Adrenal gland (tissue), 19 donors: ENCODE measurements at places on chromosomes 2 and 18. TPM values are rescaled to one million over a fixed set of nuclear protein-coding genes. Genes with fewer than 3 reads are reported as not detected.
A peak's percentile ranks its signal among the peaks of the same experiment; 100 is the strongest.

- no peak for DNase-seq
These were observed 418.9 kb downstream of the IRS1 start for GRCh38 chr2:226380679-226381078.

- no peak for DNase-seq
These were observed 68.8 kb downstream of the ADI1 start for GRCh38 chr2:3450385-3451010.

DNA sequence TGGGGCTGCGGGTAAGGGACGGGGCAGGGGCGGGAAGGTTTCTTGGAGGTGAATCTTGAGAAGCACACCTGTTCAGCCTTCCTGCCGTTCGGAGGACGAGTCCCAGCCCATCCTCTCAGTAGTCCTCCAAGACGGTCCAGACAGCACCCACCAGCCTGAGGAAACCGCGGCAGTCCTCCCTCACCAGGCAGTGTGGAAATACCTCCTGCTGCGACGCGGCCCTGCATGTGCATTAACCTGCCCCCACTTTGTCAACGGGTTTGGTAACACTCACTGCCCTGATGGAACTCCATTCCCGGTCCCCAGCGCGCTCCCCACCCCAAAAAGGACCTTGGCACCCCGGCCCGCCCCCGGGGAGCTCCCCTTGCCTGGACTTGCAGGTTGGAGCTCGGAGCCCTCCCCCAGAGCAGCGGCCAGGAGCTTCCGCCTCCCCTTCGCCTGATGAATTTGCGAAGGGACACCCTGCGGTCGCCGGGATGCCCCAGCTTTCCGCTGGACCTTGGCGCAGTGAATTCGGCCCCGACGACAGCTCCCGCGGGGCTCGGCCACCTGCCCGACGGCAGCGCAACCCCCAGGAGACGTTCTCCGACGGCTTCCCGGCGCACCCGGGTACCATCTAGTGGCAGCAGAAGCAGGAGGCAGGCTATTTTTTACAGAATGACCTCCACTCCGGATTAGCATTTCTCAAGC is 31.5 kb downstream of the ACVR1C start:
- DNase-seq = peak; percentile 57

AKAIN1 gene
- 9.7 TPM for polyA plus RNA-seq

DNA sequence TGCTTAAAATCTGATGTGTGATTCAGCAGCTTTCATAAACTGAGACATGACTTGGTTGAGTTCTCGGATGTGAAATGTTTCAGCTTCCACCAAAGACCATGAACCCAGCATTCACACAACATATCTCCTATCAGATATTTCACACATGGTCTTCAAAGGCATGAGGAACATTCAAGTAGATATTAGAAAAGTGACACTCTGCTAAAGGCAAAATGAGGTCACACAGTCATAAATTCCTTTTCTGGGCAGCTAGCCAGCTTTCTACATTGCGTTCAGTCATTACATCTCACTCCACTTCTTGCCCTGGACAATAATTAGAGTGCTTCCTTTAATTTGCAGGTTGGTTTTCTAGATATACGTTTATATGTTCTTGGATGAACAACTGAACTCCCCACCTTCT is 96.7 kb downstream of the GAREM1 start:
- peak; percentile 46 for DNase-seq

GRCh38 chr2:241701149-241701398 is 765 bp upstream of the ING5 start:
- no peak for DNase-seq

GRCh38 chr2:75592030-75592429 is 31.3 kb upstream of the EVA1A start:
- no peak for DNase-seq

DNA sequence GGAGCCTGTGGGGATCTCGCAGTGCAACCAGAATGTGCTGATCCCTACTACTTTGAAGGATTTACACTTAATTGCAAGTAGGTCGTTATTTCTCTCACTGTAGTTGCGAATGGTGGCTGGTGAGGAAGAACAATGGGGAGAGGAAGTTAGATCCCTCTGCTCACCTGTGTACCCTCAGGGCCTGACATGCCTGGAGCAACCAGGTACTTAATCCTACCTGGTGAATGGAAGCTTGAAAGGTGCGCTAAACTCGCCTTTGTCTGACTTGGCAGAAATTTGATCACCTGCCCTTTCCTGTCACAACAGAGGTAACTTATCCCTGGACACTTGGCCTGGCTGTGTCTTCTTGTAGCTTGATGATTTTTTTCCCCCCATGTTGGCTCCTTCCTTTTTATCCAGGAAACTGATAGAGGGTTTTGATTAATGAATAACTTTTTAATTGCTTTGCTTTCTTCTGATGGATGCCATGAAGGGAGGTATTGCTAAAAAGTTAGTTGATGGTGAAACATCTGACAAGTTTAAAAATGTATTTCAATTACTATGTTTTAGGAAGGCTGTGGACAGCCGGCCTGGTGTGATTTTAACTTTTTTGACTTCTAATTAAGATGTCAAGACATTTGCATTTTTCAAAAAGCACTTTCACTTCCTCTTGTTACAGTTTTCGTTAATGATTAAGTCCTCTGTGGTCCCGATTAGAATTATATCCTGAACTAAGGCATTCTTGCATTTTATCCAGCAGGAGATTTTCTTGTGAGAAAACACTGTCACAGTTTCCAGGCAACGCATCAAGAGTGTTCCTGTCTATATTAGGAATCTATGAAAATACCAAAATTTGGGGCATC is 9.2 kb downstream of the SGPP2 start:
- DNase-seq = no peak

DNA sequence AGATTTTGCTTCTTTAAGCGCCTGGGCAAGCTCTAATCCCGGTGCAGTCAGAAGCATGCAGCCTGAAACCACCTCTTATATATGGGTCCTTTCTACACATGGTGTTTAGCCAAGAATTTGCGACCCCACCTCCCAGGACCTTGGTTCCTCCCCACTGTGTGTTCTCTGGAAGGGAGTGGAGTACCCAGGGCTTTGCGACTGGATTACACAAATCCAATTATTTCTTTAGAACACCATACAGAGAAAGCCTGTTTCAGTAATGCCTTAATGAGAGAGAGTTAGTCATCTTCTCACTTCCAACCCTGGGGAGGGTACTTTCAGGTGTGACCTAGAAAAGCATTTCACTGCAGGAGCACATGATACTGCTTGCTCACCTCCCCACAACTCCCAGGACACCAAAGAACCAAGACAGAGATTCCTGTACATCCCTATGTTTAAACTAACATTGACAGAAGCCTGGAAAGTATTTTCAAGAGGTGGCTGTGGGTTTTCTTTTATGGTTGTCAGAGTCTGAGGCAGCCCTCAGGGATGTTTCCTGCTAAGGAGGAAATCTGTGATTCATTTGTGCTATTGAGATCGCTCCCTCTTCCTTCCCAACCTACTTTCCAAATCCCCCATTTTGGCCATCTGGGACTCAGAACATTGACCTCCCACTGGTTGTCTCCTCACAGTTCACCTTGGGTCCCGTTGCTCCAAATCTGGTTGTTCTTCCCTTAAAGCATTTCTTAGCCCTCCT is at the start of gene CAPN14:
CAPN14 (minus strand) TSS at position 51 of the 736 bp plus-strand sequence. CDS start 12,068 bp downstream, outside the sequence.
- no peak for DNase-seq

- DNase-seq = no peak
These were observed 162.7 kb downstream of the FSHR start for GRCh38 chr2:48991415-48992131.

SLC40A1 gene
- polyA plus RNA-seq = 115 TPM

EDAR gene
- polyA plus RNA-seq = not detected

DNA sequence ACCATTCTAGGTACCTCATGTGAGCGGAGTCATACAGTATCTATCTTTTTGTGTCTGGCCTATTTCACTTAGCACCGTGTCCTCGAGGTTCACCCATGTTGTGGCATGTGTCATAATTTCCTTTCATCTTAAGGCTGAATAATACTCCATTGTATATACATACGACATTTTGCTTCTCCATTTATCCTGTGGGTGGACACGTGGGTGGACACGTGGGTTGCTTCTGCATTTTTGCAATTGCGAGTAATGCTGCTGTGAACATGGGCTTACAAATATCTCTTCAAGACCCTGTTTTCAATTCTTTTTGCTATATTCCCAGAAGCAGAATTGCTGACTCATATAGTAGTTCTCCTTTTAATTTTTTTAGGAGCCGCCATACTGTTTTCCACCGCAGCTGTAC is 243.6 kb upstream of the EPAS1 start:
- DNase-seq = no peak

SERPINB13 gene
- polyA plus RNA-seq = not detected

CTLA4 gene
- not detected for polyA plus RNA-seq

DNA sequence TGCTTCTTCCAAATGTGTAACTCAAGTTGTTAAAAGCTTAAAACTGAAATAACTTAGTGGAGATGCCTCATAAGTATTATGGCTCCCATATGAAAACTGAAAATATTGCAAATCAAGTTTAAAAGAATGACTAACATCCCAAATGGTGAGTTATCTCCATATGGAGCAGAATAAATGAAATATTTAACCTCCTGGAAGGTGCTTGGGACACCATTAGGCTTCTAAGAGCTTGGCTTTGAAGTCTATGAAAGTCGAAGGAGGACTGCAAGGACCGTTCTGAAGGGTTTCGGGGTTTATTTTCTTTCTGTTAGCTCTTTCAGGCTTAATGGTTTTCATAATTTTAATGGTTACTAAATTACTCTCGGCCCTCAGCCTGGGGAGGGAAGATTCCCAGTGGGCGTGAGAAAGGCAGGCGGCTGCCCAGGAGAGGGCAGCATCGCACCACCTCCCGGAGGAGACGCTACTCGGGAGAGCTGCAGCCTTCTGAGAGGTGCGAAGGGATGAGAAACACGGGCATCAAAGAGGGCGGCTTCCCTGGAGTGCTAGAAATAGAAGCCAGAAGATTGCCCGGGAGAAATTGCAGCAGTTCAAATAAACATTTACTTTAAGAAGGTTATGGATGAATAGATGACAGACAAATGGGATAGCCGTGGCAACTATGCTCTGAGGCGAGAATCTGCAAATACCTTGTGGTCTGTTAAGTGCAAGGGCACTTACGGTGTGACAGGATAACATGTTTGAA is 43.1 kb downstream of the MAP3K19 start:
- peak; percentile 75 for DNase-seq

DNA sequence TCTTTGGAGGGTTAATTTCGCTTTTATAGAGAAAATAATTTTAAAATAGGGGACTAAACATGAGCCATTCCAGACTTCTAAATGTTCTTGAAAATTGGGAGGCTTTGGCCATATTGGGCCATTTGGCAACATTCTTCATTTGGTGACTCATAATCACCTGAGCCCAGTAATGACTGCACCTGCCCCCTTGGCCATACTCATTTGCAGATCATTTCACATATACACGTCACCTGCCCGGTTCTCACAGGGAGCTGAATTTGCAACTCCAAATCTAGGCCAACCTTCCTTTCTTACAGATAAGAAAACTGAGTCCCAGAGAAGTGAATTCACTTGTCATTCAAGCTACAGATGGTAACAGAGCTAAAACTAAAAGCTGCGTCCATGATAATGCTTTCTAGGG is 289.7 kb downstream of the EPHA4 start:
- DNase-seq = no peak

- no peak for DNase-seq
These were observed 360.3 kb downstream of the CLIP4 start for GRCh38 chr2:29475499-29475898.

CYRIA gene
- 5.7 TPM for polyA plus RNA-seq

NAT8 gene
- 0.10 TPM for polyA plus RNA-seq

DNA sequence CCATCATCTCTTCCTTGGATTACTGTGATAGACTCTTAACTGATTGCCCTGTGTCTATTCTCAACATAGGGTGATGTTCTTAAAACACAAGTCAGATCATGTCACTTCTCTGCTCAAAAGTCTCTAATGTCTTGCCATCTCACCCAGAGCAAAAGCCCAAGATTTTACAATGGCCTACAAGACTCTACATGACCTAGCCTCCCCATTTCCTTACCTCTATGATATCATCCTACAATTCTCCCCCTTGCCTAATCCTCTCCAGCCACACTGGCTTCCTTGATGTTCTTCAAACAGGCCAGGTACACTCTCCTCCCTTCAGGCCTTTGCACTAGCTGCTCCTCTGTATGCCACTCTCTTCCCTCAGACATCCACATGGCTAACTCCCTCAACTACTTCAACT is 55.1 kb downstream of the ROCK1 start:
- no peak for DNase-seq

GRCh38 chr2:20484034-20484617 is 37.3 kb downstream of the RHOB start:
- no peak for DNase-seq

GRCh38 chr2:205688417-205689200 is 6.3 kb downstream of the NRP2 start:
- DNase-seq = peak; percentile 74

GRCh38 chr18:79396431-79397246 is 909 bp downstream of the NFATC1 start:
- DNase-seq = peak; percentile 62

PROM2 gene
- 0.07 TPM for polyA plus RNA-seq

GRCh38 chr2:73914667-73915066 is 12.0 kb upstream of the DGUOK start:
- DNase-seq = no peak

GRCh38 chr2:96150007-96150640 is 4.9 kb upstream of the DUSP2 start:
- no peak for DNase-seq

- DNase-seq = no peak
These were observed 81.6 kb downstream of the PMS1 start for GRCh38 chr2:189865826-189866225.

GRCh38 chr2:214328941-214329340 is 81.9 kb upstream of the VWC2L start:
- DNase-seq = no peak

GRCh38 chr18:11883153-11883552 is 25.0 kb downstream of the MPPE1 start:
- no peak for DNase-seq

SLC9A4 gene
- polyA plus RNA-seq = not detected

CAPN14 gene
- 0.16 TPM for polyA plus RNA-seq

CD207 gene
- polyA plus RNA-seq = 0.07 TPM

NEMP2 gene
- 2.7 TPM for polyA plus RNA-seq

- no peak for DNase-seq
These were observed 58.5 kb upstream of the PARD3B start for GRCh38 chr2:204486805-204487204.

DNA sequence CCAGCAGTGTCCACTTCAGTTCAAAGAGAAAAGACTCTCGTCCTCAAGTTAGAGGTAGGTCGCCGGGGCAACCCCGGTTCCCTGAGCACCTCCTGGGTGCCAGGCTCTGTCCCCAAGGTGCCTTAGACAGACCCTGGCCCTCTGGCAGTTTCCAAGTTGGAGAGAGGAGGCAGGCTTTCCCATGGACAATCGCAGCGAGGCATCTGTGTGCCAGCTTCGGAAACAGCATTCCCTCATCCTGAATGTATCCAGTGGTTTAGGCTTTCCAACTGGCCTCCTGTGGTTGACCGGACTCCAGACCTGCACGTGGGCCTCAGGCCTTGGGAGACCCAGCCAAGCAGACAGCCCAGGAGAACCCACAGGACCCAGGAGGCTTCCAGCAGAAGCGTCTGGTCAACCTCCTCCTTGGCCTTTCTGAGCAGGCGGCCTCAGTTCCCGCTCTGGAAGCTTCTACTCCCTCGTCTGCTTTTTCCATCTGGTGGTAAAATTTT is 70.3 kb downstream of the KCNF1 start:
- no peak for DNase-seq

DNA sequence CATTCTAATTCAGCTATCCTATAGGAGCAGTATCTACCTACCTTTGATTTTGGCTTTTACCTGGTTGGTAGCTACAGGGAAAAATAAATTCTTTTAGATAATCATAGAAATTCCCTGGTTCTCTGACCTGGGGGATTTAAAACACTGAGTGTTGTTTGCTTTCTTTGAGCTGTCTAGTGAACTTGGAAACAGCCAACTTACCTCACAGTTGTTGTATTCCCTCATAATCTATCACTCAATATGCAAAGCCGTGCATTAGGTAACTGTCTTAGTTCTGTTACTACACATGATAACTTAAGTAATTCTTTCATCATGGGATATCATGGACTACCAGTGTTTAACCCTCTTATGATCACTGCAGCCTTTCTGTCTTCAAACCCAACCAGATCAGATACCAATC is 127.8 kb downstream of the TTC27 start:
- DNase-seq = no peak
